ENCODE measurements at places on chromosomes 12 and 14. TPM values are rescaled to one million over a fixed set of nuclear protein-coding genes. Genes with fewer than 3 reads are reported as not detected.

DNA sequence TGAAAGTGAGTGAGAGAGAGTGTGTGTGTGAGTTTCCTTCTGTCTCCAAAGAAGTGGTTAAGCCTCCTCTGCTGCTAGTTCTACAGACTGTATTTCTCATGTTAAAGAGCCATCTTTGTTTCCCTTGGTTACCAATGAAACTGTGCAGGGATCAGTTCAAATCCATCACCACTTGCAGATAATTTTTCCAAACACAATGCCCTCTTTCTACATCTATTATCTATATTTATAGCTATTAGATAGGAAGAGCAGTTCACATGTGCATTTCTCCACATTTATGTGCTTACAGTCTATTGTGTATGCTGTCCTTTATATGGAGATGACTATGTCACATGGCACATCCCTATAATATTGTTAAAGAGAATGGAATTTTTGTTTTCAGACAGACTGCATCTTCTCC lies 2.2 kb upstream of the DAAM1 start:
- no peak for DNase-seq

Gene TEX52
- total RNA-seq = not detected

Gene NUAK1
- not detected for total RNA-seq

Gene AKAP3
- 0.69 TPM for total RNA-seq

Gene MIP
- total RNA-seq = not detected

Data from Karpas-422 (cell line).